Skin of body (tissue), 3 donors: ENCODE measurements at places on chromosomes 16 and 17. TPM values are rescaled to one million over a fixed set of nuclear protein-coding genes. Genes with fewer than 3 reads are reported as not detected.

The RAC3 gene
- total RNA-seq, result 15.6 TPM

The TP53TG3 gene
- total RNA-seq, result not detected

The HOXB5 gene
- 0.59 TPM for total RNA-seq

The TNP2 gene
- total RNA-seq, result not detected

The CES5A gene
- not detected for total RNA-seq

The TNFAIP1 gene
- total RNA-seq, result 19.0 TPM

The PRAC1 gene
- not detected for total RNA-seq

The ACE gene
- total RNA-seq, result 5.6 TPM

The SCNN1B gene
- total RNA-seq, result 3.7 TPM

DNA sequence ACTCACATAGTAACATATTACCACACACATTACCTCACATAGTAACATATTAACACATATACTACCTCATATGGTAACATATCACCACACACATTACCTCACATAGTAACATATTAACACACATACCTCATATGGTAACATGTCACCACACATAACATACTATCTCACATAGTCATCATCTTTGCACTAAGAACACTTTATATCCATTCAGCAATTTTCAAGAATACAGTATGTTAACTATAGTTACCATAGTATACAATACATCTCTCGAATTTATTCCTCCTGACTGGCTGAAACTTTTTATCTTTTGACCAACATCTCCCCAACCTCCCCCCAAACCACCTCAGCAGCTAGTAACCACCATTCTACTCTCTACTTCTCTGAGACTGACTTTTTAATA is 7.6 kb downstream of the NUDT7 start:
- DNase-seq, result no peak

- no peak for DNase-seq
Observed at GRCh38 chr17:74830861-74831260, 28.8 kb downstream of the GRIN2C start.

DNA sequence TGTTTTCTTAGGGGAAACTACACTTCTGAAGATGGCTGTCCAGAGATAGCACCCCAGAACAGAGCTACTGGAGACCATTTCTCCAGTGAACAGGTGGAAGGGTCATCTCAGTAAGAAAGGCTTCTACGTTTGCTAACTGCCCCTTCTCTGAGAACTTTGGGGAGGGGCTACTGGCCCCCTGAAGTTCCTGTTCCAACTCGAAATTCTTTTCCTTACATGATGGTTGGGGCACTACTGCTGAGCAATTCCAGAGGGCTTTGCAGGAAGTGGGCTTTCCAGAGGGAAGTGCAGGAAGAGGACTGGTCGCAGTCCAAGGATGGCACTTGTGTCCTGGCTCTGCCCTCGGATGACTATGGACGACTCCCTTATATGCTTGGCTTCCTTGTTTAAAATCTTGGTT is 31.2 kb downstream of the TOM1L2 start:
- no peak for DNase-seq

DNA sequence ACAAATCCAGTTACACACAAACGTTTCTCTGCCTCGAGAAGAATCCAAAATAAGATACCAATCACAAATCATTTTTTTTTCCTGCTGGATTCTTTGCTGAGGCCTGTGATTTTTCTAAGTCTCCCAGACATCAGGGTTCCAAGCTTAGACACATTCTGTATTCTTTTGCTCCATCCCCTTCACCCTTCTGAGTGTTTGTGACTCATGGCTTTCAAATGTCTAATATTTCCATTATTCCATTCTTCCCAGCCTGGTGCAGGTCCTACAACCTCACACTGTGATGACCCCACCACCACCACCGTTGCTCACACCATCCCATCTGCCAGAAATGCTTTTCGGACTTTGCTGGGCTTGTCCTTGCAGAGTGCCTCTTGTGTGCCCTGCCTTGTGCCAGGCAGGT is 480.1 kb downstream of the SOX9 start:
- DNase-seq, result no peak

- no peak for DNase-seq
Observed at GRCh38 chr16:20001856-20002707, 71.6 kb downstream of the GPR139 start.

- no peak for DNase-seq
Observed at GRCh38 chr16:1579214-1579613, 32.7 kb downstream of the IFT140 start.

GRCh38 chr16:4583906-4584305 is 27.8 kb downstream of the C16orf96 start:
- DNase-seq, result no peak

DNA sequence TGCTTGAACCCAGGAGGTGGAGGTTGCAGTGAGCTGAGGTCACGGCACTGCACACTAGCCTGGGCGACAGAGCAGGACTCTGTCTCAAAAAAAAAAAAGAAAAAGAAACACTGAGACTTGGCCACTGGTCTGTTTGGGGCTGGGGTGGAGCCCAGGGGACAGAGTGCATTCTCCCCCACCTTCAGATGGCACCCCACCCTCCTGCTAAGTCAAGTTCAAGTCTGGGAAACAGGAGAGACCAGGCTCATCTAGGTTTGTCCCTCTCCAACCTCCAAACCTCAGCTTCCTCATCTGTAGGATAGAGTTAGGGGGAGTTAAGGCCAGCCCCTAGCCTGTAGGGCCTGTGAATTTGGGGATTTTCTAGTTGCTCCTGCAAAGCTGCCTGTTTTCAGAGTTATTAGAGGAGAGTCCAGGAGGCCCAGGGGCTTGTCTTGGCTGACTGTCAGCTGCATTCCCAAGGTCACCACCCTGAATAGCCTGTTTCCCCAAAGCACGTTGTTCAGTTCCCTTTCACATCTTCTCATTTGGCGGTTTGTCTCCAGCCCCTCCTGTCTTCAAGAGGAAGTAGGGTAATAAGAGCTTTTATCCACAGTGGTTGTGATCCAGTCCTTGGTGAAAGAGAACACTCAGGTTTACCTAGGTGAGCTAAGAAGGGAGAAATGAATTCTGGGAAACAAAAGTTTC is 2.2 kb downstream of the MT3 start:
- DNase-seq, result no peak

GRCh38 chr16:85266857-85267256 is 154.6 kb upstream of the CIBAR2 start:
- DNase-seq, result no peak

DNA sequence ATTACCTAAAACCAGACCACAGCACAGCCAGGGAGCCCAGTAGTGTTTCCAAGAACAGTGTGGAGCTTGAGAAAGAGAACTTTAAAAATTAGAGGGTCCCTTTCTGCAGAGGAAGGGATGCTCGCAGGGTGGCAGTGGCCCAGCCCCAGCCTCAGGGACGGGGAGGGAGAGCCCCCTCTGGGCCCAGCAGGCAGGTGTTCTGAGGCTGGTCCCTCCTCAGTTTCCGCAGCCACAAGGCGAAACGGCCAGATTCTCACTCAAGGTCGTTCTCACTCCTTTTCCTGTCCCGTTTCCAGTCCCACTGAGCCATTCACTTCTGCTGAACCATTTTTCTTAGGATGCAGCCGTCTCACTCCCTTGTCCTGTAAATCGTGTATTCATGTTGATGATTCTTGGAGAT is 20.0 kb downstream of the CIBAR2 start:
- no peak for DNase-seq

GRCh38 chr17:45318561-45319230 is 1.9 kb upstream of the MAP3K14 start:
- no peak for DNase-seq

DNA sequence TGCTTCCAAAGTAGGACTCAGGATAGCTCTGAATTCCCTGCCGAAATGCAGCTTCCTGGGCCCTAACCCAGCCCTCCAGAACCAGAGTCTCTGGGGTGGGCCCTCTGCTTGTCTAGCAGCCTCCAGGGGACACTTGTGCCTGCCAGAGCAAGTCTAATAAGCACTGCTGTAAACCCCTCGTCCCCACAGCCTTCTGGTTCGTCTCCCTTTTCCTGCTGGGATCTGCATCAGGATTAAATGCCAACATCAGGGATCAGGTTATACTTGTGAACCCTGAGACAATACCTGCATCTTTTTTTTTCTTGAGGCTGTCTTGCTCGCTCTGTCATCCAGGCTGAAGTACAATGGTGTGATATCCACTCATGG is 282.0 kb downstream of the SEC14L1 start:
- DNase-seq, result no peak

DNA sequence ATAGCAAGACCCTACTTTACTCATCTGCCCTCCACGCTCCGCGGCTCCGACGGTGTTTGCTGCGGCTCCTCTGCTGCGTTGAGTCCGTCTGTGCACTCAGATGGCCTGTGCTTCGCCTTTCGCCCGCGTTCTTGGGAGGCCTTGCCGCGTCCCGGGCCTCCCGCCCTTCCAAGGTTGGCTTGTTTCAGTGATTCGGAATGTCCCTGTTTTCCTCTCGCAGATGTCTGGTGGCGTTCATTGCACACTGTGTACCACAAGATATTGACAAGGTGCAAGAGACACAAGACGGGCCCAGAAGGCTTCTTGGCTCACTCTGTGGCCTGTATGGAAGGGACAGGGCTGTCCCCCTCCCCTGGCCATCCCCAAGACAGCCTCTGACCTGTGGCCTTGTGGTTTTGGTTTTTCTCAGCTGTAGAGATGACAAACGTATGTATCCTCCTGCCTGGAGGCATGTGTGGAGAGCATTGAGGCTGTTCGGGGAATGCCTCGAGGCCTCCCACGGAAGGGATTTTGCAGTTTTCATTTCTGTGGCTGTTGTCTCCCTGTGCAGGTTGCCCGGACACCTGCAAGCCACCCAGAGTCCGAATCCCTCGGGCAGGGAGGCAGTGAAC is 15.4 kb downstream of the MGRN1 start:
- no peak for DNase-seq

DNA sequence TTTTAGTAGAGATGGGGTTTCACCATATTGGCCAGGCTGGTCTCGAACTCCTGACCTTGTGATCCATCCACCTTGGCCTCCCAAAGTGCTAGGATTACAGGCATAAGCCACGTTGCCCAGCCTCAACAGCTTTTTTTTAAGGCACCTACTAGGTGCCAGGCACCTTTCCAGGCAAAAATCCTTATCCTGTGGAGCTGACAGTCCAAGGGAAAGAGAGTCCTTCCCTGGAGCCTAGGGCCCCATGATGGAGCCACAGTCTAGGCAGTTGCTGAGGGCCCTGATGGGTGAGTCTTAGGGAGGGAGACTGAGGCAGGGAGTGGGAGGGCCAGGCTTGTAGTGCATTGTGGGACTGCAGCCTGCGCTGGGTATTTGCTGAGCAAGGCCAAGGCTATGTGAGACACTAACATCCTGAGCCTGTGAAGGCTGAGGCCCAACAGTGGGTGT is 79.6 kb upstream of the TOB1 start:
- DNase-seq, result no peak

DNA sequence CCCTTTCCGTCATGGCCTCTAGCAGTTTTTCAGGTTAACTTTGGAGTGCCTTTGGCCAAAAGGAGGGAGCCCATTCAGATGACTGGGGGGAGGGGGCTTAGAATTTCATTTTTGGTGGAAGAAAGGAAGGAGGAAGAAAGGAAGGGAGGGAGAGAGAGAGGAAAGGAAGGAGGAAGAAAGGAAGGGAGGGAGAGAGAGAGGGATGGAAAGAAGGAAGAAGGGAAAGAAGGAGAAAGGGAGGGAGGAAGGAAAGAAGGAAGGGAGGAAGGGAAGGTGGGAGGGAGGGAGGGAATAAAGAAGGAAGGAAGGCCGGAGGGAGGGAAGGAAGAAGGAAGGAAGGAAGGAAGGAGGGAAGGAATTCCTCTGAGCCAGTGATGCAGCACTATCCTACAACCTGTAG is 25.7 kb downstream of the MMP15 start:
- no peak for DNase-seq

DNA sequence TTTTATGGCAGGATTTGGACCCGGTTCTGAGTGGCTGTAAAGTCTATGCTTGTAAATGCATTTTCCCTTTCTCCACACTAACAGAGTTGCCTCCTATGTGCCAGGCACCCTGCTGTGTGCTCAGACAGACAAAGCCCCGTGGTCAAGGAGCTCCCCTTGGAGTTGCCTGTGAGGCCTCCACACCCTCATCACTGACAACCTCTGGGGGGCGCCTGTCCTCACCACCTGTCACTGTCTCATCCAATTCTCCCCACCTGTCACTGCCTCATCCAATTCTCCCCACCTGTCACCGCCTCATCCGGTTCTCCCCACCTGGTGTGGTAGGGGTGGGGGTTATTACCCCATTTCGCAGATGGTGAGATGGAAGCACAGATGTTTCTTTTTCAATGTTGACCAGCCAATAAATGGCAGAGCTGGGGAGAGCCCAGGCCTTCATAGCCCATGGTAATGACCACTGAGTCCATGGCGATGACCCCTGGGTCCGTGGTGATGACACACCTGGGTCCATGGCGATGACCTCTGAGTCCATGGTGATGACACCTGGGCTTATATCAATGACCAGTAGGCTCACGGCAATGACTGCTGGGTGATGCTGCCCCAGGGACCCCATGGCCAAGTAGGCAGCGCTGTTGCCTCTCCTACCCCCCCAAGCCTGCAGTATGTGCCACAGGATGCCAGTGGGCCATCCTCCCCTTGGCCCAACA is 150.1 kb downstream of the IRF8 start:
- no peak for DNase-seq

DNA sequence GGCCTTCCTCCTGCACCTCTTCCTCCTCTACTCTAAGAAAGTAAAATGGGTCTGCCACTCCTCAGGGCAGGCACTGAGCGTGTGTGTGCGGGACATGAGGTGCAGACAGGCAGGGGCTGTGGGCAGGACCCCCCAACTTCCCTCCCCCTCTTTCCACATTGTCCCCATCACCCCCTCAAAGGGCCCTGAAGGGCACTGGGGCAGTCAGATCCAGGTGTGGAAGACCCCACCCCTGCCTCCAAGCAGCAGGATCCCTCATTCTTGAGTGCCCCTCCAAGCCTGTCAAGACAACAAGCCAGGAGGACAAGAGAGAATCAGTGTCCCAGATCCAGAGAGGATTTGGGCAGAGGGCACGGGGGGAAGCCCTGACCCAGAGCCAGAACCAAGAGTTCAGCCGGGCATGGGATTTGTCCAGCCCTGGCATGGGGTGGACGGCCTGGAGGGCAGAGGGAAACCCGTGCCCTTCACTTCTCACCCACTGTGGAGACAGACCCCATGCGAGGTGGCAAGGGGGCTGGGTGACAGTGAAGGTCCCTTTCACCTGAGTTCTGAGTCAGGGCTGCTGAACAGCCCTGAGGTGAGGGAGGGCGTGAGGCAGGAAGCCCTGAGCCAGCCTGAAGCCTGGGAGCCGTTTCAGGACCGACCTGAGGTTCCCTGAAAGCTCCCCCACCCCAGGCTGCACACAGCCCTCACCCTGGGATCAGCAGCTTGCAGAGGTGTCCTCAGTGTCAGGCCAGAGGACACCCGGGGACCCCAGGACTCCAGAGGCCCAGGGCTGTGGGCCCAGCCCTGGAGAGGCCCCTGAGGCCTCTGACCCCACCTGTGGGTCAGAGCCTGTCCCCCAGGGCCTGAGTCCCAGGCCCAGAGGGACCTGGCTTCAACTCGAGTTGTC is 45.8 kb downstream of the USP22 start:
- DNase-seq, result no peak

DNA sequence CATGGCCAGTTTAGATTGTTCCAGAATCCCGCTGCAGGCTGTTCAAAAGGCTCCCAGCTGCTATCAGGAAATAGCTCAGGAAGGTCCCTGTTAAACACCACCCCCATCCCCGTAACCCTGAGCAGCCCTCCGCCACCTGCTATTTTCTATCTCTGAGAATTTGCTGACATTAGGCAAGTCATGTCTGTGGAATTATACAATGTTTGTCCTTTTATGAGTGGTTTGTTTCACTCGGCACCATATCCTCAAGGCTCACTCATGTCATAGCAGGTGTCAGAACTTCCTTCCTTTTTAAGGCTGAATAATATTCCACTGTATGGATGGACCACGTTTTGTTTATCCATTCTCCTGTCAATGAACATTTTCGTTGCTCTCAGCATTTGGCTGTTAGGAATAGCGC is 164.3 kb upstream of the FOXF1 start:
- DNase-seq, result no peak

GRCh38 chr16:1749152-1750117 is 21.9 kb downstream of the NME3 start:
- DNase-seq, result no peak

- DNase-seq, result no peak
Observed at GRCh38 chr17:60579090-60579489, 20.9 kb upstream of the PPM1D start.
